Stimulated activated CD4-positive, alpha-beta T cell treated with anti-CD3 and anti-CD28 coated beads, TNF-alpha, amount 100 ng/mL, for 24 hours (primary cell): ENCODE measurements at places on chromosomes 3 and 15.

GRCh38 chr15:26838742-26839460, 28.0 kb upstream of the GABRA5 start:
- DNase-seq: no peak

- DNase-seq: no peak
These were observed 54.4 kb upstream of the SLC12A8 start for GRCh38 chr3:125266971-125267370.

DNA sequence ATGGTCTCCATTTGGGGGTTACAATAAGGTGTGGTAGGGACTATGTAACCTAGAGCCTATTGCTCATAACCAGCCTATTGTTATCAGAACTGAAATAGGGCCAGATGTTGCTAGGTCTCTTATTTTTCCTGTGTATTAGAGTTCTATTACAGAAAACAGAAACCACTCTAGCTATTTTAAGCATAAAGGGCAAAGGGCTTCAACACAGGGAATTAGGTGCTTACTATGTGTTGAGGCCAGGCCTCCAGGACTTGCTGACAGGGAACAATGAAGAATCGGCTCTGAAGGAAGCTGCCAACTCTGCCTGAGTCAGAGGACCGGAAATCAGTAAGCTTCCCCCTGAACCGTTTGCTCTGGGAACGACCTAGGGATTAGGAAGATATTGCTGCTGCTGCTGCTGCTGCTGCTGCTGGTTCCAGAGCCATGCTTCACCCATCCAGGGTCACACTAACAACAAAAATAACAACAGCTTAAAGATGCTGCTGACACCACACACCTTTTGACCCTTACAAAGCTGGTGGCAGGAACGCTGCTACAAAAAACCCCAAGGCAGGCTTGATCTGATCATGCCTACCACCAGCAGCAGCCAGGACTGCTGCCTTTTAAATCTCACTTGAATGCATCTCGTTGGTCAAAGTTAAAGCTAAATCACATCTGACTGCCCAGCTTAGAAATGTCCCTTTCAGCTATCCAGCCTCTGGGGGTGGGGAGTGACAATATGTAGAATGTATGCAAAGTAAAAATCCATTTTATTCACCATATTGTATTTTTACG, 276.9 kb upstream of the IL12A start:
- DNase-seq: no peak

DNA sequence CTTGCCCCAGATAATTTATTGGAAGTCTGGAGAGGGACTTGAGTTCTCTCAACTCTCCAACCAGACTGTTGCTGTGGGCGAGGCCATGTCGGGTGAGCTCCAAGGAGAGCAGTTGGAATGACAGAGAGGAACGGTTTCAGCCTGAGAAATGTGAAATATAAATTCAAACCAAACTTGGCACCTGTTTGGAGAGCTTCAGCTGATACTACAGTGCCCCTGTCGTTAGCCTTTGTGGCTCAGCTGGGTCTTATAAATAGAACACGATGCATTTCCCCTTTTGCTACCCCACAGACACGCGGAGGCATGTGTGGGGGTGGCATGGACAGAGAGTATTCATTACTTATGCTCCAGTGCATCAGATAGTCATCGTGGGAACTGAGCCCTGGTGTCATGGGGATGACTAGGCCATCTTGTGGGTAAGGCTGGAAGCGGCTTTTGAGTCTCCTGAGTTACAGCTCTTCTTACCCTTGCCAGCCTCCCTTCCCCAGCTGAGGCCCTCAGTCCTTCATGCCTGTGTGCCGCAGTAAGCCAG, 15.6 kb downstream of the SMAD3 start:
- DNase-seq: no peak

- peak; percentile 45 for DNase-seq
These were observed at the start of gene TTLL3 for GRCh38 chr3:9809615-9810432. TTLL3 (plus strand) TSS chr3:9810262; CDS start chr3:9810662, 400 bp downstream.

GRCh38 chr3:14404186-14404585, 1.8 kb downstream of the SLC6A6 start:
- DNase-seq: no peak

- no peak for DNase-seq
These were observed 3.6 kb downstream of the FYTTD1 start for GRCh38 chr3:197753263-197753662.

- no peak for DNase-seq
These were observed 722 bp upstream of the ZXDC start for GRCh38 chr3:126476166-126477060.

DNA sequence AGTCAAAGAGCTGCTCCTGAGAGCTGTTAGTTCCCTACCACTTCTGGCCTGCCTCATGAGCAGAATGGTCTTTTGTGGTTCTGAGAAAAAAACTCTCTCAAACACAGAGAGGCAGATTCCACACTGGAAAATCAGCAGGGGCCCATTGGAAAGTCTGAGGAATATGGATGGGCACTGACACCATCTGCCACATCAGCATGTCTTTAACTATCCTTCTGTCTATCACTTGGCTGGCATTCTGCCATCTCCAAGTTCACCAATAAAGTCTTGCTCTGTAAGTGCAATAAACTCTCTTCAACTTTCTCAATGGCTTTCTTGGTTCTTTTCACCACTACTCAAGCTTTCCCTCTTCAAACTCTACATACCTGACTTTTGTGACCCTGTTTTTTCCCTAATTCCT, 101.3 kb upstream of the GALNT15 start:
- no peak for DNase-seq

DNA sequence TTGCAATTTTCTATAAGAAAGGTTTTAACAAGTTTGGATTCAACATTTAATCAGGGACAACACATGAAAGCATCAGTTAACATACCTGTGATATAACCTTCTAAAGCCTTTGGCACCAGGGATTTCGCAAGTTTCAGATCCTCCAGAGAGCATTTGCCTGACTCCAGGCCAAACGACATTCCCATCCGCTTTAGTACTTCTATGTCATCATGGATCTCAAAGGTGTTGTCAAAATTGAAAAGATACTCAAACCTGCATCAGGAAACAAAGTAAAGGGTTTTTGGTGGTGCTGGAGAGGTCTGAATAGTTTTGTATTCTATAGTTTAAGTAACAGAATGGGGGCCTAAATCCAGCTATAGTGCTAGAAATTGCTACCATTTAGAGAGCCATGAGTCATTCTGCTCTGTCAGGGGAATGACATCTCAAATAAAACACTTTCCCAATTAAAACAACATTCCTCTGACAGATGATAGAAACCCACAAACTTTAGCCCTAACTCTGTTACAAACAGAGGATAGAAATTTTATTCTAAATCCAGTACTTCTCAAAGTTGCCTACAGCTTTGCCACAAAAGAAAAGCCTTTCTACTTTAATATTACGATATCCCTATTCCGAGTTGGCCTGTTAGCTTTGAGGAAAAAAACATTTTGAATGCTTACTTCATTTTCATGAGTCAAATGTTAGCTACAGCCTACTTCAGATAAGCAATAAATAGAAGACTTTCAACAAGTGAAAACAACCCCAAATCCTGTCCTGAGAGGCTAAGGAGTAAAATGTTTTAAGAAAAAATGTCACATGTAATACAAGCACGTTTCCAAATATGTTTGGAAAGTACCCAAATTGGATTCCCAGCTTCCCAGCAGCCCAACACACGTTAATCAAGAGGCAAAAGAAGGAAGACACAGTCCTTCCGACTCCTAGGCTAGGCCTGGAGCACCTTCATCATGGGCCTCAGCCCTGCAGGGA, 83.4 kb downstream of the ATP1B3 start:
- no peak for DNase-seq

- no peak for DNase-seq
These were observed 82.6 kb downstream of the PDZRN3 start for GRCh38 chr3:73542136-73542535.

- no peak for DNase-seq
These were observed 32.6 kb downstream of the PRKCD start for GRCh38 chr3:53193466-53194209.

DNA sequence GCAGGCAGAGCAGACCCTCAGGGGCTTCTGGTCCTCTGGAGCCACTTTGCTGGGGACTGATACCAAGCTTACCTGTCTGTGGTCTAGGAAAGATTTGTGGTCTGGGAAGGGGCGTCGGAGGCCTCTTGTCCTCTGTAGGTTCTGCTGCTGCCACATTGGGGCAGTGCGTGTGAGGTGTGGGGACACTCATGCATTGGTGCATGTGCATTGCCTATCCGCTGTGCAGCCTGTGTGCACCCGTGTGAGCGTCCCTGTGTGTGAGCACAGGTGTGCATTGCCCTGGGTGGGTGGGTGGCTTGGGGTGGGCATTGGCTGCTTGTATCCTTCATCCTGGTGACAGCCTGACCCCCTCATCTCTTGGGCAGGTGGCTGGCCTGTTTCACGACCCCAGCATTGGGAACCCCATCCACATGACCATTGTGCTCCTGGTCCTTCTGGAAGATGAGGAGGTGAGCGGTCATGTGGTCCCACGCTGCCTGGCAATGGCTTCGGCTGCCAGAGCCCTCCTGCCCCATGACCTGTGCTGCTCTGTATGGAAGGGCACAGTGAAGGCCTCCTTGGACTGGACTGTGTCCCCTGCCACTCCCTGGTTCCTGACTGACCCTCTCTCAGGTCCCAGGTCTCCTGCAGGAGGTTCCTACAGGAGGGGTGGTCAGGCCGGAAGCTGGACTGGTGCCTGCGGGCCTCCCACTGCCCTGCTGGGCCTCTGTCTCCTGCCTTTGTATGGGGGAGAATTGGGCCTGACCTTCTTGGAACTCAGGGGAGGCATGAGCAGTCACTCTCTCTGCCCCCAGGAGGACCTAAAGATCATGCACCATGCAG, 41.5 kb downstream of the SAXO2 start:
- no peak for DNase-seq

GRCh38 chr3:157125101-157125500, 34.8 kb downstream of the CCNL1 start:
- DNase-seq: no peak

DNA sequence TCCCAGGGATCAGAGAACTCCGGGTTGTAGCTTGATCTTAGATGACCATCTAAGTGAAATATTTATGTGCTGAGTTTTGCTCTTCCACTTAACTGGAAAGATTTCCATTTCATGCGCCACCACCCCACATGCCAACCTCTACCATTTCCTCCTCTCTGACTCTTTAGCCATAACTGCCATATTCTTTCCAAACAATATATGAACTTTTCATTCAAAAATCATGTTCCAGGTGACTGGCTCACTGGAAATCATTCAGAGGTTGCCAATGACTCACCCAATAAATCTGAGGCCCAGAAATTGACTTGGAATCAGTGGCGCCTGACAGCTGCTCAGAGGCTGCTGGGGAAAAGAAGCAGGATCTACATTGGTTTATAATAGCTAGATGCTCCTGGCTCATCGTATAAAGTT, 31.6 kb upstream of the FAM174B start:
- DNase-seq: no peak

GRCh38 chr3:76040946-76041345, 255.6 kb upstream of the ZNF717 start:
- no peak for DNase-seq

DNA sequence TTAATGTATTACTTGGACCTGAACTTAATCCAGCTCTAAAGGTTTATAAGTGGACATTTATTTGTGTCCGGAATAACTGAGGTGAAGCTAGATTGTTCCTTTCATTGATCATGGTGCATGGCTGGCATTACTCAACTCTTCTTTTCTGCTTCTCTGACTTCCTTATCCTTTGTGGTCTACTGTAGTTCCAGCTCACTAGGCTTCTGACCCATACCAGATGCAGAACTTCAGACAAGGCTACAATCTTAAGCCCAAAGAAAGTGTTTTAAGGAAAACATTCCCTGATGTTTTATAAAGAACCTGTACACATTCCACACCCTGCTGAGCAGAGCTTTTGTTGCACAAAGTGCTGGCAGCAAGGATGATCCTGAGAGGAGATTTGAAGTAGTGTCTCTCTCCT, 250.8 kb upstream of the TGFBR2 start:
- no peak for DNase-seq

GRCh38 chr3:119547227-119547626, 12.2 kb downstream of the CD80 start:
- DNase-seq: no peak

DNA sequence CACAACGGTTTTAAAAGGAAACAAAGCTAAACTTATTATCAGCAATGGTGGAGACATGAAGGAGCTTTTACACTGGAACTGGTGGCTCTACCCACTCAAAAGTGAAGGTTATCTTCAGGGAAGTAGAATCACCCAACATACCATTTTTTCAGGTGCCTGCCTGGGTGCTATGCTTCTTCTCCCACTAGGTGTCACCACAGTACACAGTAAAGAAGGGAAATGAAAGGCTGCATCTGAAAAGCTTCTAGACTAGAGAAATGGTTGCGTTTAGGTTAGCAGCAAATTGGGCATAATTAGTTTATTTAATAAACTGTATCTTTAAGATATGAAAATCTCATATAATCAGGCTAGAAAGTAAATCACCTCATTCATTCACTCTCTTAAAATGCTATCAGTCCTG, 47.0 kb upstream of the SELENOK start:
- no peak for DNase-seq

- no peak for DNase-seq
These were observed 733.6 kb downstream of the EPHA3 start for GRCh38 chr3:89841041-89841440.

GRCh38 chr3:145094355-145094941, 1066.5 kb downstream of the PLOD2 start:
- no peak for DNase-seq

- no peak for DNase-seq
These were observed 95.1 kb downstream of the DHX36 start for GRCh38 chr3:154229217-154229590.

- DNase-seq: no peak
These were observed 333.5 kb upstream of the SEMA6D start for GRCh38 chr15:47383801-47384200.

GRCh38 chr3:45573591-45573990, 21.0 kb upstream of the LIMD1 start:
- DNase-seq: no peak
